Ureter (tissue), 1 donor: ENCODE measurements at places on chromosomes 7 and 10. TPM values are rescaled to one million over a fixed set of nuclear protein-coding genes. Genes with fewer than 3 reads are reported as not detected.

- DNase-seq = no peak
Observed at GRCh38 chr10:47258921-47259320, 41.1 kb upstream of the GDF10 start.

DNA sequence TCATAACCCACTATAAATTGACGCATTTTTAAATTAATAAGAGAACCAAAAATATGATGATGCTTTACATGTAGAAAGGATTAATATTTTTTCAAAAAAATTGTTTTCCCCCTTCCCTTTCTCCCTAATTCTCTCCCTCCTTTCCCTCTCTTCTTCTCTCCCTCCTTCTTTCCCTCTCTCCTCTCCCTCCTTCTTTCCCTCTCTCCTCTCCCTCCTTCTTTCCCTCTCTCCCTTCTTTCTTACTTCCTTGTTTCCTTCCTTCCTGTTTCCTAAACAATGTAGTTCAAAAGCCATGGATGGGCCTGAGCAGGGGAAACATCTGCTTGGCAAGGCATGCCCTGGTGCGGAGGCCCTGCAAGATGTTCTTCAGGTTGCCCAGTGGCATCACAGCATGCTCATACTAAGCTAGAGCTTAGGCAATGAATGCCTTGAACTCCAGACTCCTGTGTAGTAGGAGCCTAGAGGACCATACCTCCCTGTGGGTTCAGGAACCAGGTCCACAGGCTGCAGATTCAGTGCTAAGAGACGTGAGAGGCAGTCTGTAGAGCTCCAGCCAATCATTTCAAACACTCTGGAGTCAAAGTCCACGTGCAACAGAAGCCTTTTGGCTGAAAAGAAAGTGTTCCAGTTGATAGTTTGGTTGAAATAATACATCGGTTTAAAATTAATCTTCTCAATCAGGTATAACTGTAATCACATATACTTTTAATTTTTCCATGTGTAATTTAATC, 20.1 kb upstream of the MRPS17 start:
- DNase-seq = no peak

DNA sequence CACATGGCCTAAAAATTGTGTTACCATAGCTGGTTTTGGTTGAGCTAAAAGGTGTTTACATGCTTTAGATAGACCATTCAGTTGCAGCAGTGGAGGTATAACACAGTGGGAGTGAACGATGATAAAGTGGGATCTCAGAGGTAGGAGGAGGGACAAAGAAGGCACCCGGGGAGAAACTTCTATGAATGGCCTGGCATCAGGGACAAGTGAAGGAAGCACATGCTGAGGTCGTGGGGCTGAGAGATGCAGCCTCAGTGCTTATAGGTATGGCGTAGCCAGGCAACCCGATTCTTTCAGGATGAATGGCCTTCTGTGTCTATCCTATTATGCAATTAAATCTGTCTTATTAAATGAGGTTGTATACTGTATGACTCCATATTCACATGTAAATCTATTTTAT, 3.9 kb upstream of the CDK6 start:
- DNase-seq = no peak

DNA sequence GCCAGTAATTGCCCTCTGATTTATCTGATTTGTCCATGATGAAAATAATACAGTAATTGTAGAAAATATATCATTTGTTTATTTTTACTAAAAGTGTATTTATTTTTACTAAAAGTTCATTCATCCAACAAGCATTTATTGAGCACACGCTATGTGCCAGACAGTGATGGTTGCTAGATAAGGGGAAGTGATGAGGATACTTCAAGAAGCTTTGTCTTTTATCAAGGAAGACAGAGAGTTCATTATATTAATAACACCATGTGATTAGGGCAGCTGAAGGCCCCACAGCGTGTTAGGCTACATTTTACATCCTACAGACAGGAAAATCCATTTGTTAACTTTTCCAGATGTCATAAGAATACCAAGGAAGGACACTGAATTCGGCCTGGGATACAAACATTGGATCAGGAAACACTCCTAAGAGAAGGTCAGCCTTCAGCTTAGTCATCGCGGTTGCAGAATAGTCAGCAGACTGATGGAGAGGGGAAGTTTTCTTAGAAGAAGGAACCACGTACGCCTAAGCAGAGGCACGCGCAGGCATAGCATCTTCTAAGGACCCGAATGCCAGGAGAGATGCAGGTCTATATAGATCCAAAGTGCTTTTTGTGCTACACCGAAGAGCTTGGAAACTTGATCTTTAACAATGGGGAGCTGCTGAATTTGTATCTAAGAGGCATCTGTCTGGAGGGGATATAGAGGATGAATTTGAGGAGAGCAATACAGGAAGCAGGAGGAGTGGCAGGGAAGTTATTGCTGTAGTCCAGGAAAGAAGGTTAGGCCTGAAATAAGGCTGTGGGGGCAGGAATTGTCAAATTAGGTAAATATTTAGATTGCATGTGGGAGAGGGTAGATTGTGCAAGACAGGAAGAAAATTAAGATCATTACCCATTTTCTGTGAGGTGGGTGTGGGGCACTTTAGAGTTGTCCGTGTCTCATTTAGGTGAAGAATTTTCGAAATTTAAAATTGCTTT, 85.7 kb downstream of the LRGUK start:
- no peak for DNase-seq

The WDFY4 gene
- total RNA-seq = 7.0 TPM

The HSPA12A gene
- 15.7 TPM for total RNA-seq

The ZNF503 gene
- total RNA-seq = 25.2 TPM
